ENCODE measurements at places on chromosomes 12 and 14.

DNA sequence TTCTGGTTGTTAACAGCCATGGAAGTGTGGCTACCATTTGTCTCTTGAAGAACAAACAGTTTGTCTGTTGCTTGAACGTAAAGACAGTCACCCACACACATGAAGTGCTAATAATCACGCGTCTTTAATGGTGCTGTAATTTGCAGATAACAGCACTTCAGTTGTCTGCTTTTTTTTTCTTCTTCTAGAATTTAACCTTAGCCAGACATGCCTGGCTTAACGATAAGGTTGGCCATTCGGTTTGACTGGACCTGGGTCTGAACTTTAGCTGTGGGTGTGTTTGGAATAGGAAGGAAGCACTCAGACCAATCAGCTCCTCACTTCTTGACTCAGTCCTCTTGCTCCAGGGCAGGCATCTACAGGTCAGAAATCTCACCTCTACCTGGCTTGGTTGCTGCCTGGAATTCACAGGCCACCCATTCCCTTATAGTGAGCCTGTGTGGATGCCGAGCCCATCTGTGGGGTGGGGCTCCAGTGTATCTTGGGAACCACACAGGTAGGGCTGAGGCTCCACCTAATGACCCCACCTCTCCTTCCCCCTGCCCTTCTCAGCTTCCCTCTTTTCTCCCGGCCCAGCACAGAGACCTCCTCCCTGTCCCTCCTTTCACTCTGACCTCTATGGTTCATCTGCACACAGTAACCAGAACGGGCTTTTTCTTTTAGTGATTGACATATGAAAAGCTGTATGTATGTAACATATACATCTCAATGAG lies 246.4 kb upstream of the PWP1 start:
- no peak for DNase-seq

DNA sequence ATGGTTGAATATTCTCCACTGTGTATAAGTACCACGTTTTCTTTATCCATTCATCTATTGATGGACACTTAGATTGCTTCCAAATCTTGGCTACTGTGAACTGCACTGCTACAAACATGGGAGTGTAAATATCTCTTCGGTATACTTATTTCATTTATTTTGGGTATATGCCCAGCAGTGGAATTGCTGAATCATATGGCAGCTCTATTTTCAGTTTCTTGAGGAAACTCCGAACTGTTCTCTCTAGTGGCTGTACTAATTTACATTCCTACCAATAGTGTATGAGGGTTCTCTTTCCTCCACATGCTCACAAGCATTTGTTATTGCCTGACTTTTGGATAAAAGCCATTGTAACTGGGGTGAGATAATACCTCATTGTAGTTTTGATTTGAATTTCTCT lies 623.1 kb upstream of the LRFN5 start:
- DNase-seq, result no peak

- DNase-seq, result no peak
These were observed 198.5 kb downstream of the PTPRO start for GRCh38 chr12:15520844-15521243.

- peak; percentile 75 for DNase-seq
These were observed at the start of gene PRKCH for GRCh38 chr14:61321385-61322010. Gene PRKCH (plus strand): TSS chr14:61321579. CDS start chr14:61322102, 523 bp downstream.

- DNase-seq, result no peak
These were observed 114.5 kb downstream of the CMAS start for GRCh38 chr12:22160396-22161003.

DNA sequence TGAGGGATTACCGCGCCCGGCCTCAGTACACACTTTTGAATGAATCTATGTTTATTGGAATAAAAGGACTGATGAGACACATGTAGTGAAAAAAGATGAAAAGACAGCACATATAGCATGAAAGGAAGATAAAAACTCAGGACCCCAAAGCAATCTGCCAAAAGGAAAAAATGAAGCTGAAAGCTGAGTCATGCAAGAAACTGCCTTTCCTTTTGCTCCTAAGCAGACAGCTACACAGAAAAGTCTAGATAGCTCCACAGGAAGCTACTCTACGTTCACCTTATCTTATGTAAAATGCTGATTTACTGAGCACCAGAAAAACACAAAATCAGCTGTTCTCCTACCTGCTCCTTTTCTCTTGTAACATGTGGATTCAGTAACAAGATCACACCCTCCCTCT lies 128.4 kb downstream of the NTF3 start:
- DNase-seq, result no peak

DNA sequence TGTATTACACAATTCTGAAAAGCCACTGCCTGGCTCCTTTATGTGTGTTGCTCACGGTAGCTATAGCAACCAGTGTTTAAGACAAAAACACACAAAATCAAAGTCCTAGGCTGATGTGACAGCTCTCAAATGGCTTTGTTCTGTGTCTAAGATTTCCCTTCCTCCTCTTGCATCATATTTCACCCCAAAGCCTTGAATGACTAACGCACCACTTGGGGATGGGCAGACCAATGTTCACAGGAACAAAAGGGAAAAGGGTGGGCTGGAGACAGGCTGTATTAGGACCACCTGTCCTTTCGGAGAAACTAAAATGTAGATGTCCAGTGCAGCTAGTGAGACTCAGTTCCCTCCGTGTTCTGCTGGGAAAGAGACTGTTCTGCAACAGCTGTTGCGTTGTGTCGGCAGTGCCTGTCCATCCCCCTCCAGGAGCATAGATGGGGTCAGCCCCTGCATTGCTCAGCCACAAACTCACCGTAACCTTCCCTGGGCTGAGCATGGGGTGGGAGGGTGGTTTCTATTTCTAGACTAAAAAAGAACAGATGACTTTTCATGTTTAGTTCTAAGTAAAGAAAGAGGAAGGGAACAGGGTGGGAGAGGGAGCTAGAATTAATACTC lies 26.8 kb upstream of the DAAM1 start:
- no peak for DNase-seq

DNA sequence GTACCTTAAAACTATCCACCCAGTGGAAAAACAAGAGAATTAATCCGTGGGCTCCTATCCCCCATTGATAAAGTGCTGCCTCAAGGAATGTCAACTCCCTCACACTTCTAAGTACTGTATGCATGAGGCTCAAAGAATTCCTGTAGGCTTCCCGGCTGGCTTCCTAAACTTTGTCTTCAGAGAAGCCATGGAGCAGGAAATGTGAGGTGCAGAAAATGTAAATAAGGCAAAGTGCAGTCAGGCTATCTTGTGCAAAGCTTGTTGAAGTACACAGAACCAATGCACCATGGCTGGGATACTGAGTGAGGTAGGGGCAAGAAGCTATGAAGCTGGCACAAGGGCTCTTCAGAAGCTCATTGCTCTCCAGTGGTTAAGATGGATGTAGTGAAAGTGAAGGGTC lies 611.0 kb downstream of the FSCB start:
- no peak for DNase-seq

- no peak for DNase-seq
These were observed 82.9 kb downstream of the CCDC60 start for GRCh38 chr12:119417440-119417839.

DNA sequence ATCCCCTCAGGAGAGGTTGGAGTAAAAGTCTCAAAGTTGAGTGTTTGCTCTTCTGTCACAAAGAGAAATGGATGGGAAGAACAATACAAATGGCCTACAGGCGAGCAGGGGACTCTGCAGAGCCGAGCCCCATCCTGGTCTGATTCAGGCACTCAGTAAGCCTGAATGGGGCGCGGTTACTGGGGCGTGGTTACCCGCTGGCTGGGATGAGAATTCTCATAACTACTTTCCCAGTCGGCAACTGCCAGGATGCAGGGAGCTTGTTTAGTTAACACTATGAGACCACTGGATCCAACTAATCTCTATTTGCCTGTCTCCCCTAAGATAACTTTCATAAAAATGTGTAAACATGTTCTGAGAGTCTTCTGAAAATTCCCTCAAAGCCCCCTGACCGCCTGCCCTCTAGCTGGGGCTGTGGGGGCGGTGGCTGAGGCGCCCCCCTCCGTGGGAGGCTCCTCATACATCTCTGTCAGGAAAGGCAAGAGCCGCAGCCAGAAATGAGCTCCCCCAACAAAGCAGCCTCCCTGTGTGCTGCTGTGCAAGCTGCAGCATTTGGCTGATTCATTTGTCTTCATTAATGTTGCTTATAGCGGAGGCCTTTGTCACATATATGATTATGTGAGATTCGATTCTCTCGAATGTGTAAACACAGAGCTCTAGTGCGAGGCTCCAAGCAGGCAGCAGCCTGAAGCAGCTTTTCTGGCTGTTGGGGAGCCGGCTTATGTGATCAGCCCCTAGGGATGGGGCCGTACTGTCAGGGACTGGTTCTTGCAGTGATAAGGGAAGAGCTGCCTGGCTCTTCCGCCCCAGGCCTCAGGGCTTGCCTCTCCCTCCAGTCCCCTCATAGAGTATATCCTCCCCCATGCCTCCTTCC lies 126.1 kb upstream of the ARHGAP5 start:
- DNase-seq, result no peak

DNA sequence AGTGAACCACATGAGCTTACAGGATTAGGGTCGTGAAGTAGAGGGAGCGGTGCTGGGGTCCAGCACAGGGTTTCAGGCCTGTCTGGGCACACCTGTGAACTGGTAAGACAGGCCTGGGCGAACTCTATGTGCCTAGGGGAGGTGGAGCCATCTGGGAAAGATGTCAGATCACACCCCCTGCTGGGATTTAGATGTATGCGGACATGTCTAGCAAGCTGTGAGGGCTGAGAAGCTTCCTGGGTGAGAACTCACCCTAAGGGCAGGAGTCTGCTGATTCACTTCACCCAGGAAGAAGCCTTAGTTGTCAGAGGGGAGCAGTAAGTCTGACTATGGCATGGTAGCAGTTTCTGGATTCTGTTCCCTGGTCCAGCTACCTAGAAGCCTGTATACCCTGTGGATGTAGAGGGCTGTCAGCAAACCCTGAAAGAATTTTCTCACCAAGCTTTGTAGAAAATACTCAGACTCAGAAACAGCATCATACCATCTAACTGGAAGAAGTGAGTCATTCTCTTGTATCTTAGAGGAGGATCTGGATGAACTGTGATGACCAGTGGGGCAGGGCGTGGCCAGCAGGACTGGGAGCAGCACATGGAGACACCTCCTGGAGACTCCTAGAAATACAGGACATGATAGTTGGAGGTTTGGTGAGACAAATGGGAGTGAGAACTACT lies 11.2 kb upstream of the PYGL start:
- DNase-seq, result peak; percentile 52

DNA sequence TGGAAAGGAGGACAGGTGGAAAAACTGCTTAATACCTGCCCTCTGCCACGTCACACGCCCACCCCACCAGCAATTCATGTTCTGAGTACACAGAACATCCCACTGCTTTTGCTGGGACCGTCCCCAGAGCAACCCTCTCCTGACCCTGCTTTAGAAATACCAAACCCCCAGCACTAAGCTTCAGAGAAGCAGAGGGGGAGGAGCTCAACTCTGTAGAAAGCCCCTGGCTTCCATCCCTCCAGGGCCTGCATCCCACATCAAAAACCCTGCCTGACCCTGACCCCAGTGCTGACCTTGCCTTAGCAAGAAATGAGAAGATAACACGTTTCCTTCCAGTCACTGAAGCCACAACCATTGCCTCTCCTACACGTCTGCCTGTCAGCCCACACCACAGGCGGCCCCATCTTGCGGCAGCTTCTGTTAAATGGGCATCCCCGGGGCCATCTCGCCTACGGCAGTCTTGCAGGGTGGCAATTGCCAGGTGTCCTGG lies 19.7 kb downstream of the VDR start:
- DNase-seq, result peak; percentile 78

DNA sequence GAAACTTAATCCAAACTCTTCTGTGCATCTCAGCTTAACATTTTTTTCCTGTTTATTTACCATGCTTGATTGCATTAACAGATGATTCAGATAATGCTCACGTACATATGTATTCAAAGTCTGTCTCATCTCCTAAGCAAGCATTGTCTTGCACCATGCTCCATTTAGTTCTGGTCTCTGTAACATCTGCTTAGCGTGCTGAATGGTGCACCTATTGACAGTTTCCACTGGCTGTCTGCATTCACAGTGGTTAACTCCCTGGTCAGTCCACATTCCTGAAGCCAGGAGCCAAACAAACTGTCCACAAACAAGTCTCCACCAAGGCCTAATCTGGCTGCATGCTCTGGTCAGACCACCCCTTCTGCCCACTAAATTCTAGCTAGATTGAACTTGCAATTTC lies 83.9 kb downstream of the KNTC1 start:
- DNase-seq, result no peak

- DNase-seq, result no peak
These were observed 16.1 kb downstream of the FSCB start for GRCh38 chr14:44490966-44491365.

- no peak for DNase-seq
These were observed 85.8 kb downstream of the LLPH start for GRCh38 chr12:66044731-66045130.

- DNase-seq, result peak; percentile 77
These were observed 14.9 kb upstream of the IRF2BPL start for GRCh38 chr14:77043177-77043983.

DNA sequence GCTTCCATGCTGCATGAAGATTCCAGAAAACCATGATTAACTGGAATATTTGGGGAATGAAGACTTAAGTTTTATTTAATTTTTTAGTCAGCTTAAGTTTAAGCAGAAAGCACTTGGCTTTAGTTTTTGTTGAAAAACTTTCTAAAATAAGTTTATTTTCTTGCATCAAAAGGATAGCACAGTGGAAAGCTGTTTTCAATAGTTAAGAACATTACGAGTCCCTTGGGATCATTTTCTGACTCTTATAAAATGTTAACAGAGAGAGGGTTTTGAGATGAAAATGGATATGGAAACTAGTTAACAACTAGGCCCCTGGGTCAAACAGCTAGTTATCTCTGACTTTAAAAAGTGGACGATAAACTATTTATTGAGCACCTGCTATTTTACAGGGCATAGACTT lies 181.9 kb upstream of the SLC38A2 start:
- no peak for DNase-seq

GRCh38 chr12:57266681-57267080 lies 15.7 kb upstream of the STAC3 start:
- no peak for DNase-seq

DNA sequence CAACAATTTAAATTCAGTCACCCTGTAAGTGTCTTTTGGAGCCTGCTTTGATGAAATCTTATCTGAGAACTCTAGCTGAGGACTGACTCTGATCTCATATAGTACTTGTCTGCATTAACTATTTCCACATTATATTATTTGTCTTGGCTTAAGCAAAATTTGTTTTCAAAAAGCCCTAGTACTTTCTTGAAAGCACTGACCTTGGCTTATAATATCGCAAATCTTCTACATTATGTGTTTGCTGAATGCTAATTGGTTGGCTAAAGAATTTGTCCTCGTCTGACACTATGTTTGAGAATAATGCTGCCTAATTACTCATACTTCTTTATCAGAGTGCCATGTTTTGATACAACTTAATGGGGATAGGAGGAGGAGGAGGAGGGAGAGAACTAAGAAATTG lies 46.9 kb upstream of the FLRT2 start:
- DNase-seq, result no peak

Data from activated naive CD4-positive, alpha-beta T cell treated with anti-CD3 and anti-CD28 coated beads, Interleukin-2, amount 50 U/mL, for 72 hours (primary cell).